SK-MEL-5 (cell line): ENCODE measurements at places on chromosomes 12 and 14. TPM values are rescaled to one million over a fixed set of nuclear protein-coding genes. Genes with fewer than 3 reads are reported as not detected.

- DNase-seq: no peak
Observed at GRCh38 chr12:67952787-67953186, 36.5 kb upstream of the IFNG-AS1 start.

GRCh38 chr14:104451474-104451873 is 128.1 kb upstream of the C14orf180 start:
- no peak for DNase-seq

GRCh38 chr12:13375583-13376345 is 179.2 kb downstream of the EMP1 start:
- DNase-seq: no peak

- no peak for DNase-seq
Observed at GRCh38 chr12:99917711-99918402, 66.9 kb downstream of the ANKS1B start.

DNA sequence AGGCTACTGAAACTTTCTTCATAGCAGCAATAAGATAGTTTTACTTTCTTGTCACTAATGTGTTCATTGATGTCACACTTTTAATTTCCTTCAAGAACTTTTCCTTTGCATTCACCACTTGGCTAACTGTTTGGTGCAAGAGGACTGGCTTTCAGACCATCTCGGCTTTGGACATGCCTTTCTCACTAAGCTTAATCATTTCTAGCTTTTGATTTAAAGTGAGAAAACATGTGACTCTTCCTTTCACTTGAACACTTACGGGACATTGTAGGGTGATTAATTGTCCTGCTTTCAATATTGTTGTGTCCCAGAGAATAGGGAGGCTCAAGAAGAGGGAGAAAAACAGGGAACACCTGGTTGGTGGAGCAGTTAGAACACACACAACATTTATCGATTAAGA is 41.9 kb downstream of the IFNG start:
- no peak for DNase-seq

DNA sequence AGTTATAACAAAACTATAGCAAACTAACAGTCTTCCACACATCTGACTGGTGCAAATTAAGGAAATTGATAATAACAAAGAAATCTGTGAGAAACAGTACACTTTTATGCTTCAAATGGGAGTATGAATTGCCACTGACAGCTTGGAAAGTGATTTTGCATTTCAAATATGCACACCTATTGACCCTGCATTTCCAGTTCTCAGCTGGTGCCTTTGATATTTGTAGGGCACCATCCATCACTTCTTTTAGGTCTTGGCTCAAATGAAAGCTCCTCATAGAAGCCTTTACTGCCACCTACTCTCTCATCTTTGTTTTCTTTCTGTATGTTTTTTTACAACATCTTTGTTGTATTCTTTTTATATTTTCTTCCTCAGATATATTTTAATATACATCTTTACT is 125.1 kb downstream of the ST8SIA1 start:
- no peak for DNase-seq

- no peak for DNase-seq
Observed at GRCh38 chr14:96602186-96602585, 100.0 kb downstream of the PAPOLA start.

DNA sequence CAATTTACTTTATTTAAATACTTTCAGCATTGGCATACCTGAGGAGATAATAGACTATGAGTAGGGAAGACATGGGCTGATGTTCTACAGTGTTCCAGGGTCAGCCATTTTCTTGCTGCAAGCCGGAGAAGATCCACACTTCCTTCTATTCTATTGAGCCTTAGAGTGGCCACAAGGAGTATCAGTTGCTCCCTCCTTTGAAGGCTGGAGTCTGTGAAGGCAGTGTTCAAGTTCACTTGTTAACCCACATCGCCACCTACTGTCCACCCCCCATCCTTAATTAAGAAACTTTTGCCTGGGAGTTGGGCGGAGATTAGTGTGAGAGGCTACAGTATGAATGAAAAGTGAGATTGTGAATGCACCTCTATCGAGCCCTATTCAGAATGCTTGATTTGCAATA is 666.6 kb downstream of the NRXN3 start:
- peak; percentile 89 for DNase-seq

DNA sequence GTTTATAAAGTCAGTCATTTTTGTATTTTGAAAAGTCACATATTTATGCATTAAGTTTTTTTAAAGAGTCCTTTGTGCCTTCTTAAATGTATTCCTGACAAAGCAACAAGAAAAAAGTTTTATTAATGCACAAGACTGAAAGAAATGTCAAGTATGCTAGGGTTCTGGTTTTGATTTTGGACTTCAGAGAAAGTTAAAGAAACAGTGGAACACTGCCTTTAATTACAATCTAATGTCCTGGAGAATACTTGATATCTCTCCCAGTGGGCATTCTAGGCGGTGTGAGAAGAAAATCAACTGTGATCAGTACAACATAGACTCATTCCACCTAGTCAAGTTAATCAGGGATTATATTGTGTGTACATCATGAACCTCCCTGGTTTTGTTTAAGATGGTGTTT is 49.9 kb downstream of the PRICKLE1 start:
- DNase-seq: no peak

GRCh38 chr12:90166671-90167070 is 458.0 kb upstream of the ATP2B1 start:
- DNase-seq: no peak

DNA sequence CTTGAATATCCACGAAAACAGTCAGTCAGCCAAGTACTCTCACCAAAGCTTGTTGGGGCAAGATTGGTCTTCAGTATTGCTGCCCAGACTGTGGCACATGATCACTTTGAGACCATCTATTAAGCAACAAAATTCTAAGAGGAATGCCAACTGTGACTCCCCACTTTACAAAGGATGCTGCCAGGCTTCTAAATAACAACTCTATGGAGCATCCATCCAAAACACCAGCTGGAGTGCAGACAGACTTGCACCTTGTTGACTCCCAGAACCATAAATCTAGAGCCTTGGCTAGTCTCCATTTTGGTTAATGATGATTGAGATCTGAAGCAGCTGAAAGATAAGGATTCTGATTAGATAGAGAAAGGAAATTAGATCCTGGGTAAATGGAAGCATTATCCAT is 132.8 kb downstream of the DIO2 start:
- DNase-seq: no peak

DNA sequence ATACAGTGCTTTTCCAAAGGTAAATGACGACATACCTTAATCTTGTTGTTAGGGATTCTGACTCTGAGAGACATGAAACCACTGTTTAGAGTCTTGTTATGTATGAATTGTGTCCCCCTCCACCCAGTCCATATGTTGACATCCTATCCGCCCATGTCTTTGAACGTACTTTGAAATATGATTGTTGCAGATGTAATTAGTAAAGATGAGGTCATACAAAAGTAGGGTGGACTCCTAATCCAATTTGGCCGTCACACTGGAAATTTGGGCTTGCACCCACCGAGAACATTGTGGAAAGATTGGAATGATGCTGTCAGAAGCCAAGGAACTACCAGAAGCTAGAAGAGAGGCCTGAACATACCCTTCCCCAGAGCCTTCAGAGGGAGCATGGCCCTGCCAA is 62.2 kb downstream of the RGS6 start:
- no peak for DNase-seq

DNA sequence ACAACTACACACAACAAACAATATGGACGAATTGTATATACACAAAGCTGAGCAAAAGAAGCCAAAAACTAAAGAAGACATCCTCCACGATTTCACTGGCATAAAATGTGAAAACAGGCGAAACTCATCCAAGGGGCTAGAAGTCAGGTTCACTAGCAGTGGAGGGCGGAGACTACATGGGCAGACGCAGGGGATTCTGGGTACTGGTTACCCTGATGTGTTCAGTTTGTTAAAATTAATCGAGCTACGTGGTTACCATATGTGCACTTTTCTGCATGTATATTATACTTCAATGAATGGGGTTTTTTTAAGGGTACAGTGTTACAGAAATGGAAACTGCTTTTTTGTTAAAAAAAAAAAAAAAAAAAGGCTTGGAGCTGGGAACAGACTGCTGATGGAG is 12.3 kb downstream of the KDM2B start:
- DNase-seq: no peak

GRCh38 chr12:89707703-89708564 is 704 bp downstream of the ATP2B1 start:
- DNase-seq: peak; percentile 7

GRCh38 chr14:101927859-101928258 is 36.5 kb upstream of the DYNC1H1 start:
- DNase-seq: peak; percentile 49

DNA sequence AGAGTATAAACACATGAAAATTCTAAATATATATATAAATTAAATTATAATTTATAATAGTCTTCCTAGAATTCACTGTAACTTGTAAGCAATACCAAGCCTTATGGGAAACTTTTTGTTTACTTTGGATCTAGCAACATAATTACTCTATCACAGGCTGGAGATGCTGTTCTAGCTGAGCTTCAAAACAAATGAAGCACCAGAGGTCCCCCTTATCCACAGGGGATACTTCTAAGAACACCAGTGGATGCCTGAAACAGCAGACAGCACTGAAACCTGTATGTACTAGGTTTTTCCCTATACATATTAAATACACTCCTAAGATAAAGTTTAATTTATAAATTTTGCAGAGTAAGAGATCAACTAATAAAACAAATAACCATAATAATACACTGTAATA is 96.6 kb downstream of the CDK17 start:
- DNase-seq: no peak

DNA sequence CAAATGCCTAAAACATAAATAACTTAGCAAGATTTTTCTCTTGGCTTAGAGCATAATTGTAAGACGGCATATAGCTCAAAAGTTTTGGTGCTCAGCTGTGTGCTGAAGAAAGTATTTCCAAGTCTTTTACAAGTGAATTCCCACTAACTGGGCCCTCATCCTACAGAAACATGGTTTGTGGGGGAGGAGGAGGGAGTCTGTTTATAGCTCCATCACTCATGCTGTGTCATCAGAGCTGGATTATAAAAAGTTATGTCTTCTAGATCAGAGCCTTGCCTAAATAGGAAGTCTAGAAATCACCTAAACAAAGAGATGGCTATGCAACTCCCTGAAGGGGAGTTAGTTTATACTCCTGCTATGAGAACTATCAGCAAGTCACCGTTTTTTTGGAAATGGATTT is 65.9 kb upstream of the OTOGL start:
- DNase-seq: peak; percentile 5

DNA sequence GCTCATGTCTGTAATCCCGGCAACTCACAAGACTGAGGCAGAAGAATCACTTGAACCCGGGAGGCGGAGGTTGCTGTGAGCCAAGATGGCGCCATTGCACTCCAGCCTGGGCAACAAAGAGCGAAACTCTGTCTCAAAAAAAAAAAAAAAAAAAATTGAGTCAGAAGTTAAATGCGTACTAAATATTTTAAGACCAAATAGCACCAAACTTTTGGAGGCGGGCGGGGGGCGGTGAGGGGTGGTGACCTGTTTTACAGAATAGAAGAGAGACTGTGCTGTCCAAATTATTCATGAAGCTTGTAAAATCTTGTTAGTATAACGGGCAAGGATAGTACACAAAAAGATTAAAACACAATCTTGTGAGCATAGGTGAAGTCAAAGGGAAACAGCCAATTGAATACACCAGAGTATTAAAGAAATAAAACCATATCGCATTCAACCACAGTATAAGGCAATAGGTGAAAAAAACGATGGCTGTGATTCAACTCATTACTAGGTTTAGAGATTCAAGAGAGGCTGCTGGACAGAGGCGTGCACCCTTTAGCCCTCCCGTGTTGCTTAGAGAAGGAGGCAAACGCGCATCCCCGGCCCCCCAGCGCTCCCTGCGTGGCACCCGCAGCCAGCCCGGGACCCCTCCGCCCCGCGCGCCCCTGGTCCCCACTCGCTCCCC is 571 bp downstream of the ZNF891 start:
- DNase-seq: peak; percentile 38

DNA sequence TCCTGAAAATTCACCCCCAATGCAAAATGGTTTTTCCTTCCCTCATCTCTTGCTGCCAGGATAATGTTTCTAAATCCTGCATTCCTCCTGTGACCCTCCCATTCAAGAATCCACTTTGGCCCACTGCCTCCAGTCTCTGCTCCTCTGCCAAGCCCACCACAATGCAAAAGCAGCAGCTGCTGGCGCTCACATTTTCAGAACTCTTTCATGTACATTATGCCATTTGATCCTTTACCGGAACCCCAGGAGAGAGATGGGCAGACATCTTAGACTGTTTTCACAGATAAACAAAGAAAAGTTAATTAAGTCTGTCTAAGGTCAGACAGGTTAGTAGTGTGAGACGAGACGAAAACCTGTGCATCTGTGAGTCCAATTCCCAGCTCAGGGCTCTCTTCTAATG is 12.9 kb downstream of the LRIG3 start:
- no peak for DNase-seq

DNA sequence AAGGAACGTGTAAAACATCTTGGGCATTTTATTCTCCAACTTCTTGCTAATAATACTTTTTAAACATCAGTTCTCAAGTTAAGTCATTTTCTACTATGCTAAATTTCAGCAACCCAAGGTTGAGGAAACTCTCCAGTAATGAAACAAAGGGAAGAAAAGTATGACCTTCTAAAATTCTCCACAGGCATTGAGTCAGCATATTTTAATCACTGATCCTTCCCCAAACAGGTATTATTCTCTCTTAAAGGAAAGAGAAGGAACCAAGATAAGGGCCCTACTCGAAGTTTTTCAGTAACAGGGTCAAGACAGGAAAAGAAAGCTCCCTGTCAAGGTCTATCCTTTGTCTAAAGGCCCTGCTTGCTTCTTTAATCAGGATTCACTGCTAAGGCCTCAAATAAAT is 3.0 kb downstream of the KICS2 start:
- no peak for DNase-seq

PLEKHA5 gene
- total RNA-seq: 236 TPM in 2 replicates

SSPN gene
- 2.2 and 2.9 TPM in 2 replicates for total RNA-seq

TUNAR gene
- 0.05 TPM in 1 of 2 replicates, not detected in the other for total RNA-seq

ACSM4 gene
- not detected in 2 replicates for total RNA-seq

NR1H4 gene
- total RNA-seq: 0.05 and 0.11 TPM in 2 replicates

BEST3 gene
- total RNA-seq: not detected in 2 replicates

MAP3K9 gene
- total RNA-seq: 5.1 and 5.4 TPM in 2 replicates

SALL2 gene
- total RNA-seq: 0.85 and 1.6 TPM in 2 replicates

CCDC184 gene
- 0.05 TPM in 2 replicates for total RNA-seq

OR4Q2 gene
- not detected in 2 replicates for total RNA-seq
